ENCODE measurements at places on chromosomes 13 and 19.

DNA sequence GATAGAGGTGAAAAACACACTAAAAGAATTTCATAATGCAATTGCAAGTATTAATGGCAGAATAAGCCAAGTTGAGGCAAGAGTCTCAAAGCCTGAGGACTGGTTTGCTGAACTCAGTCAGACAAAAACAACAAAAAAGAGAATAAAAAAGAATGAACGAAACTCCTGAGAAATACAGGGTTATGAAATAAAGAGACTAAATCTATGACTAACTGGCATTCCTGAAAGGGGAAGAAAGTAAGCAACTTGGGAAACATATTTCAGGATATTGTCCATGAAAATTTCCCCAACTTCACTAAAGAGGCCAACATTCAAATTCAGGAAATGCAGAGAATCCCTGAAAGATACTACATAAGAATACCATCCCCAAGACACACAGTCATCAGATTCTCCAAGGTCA, 47.8 kb downstream of the UBL3 start:
- no peak for DNase-seq
- no peak overlapping the region for H3K27ac ChIP-seq
- H3K4me1 ChIP-seq: peaks cover 6% of the 10 kb centered on the region
- no peaks in the 10 kb centered on the region for H3K36me3 ChIP-seq
- H3K4me3 ChIP-seq: no peak overlapping the region

GRCh38 chr19:4521170-4521887, 3.0 kb upstream of the PLIN4 start:
- H3K4me3 ChIP-seq: no peak overlapping the region
- no peak overlapping the region for H3K27ac ChIP-seq
- H3K36me3 ChIP-seq: no peaks in the 10 kb centered on the region

DNA sequence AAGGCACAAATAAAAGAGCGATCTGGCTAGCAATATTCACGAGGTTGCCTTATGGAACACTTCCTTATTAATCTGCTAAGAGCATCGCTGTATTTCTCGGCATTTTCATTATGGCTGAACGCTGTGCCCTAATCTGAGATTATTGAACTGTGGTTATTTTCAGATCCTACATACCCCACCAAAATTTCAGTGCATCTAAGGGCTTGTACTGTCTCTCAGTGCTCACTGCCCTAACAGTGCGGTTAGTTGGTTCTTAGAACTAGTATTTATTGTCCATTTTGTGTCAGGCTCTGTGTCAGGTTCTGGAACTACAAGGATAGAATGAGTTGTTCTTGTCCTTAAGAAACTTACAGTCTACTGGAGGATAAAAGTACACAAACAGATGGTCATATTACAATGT, 51.6 kb downstream of the FLT3 start:
- H3K27ac ChIP-seq: no peak overlapping the region
- H3K4me3 ChIP-seq: no peak overlapping the region
- no peaks in the 10 kb centered on the region for H3K4me1 ChIP-seq
- H3K36me3 ChIP-seq: no peaks in the 10 kb centered on the region

DNA sequence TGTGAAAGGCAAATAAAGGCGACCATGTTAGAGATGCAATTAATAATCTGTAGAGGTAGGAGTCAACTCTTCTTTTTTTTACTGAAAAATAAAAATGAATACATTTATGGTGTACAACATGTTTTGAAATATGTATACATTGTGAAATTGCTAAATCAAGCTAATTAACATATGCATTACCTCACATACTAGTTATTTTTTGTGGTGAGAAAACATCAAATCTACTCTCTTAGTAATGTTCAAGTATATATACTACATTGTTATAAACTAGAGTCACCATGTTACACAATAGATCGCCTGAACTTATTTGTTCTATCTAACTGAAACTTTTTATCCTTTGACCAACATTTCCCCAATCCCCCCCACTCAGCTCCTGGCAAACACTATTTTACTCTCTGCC, 143.2 kb downstream of the POU4F1 start:
- no peak overlapping the region for H3K27ac ChIP-seq
- H3K4me3 ChIP-seq: no peak overlapping the region
- H3K27me3 ChIP-seq: no peaks in the 10 kb centered on the region

GRCh38 chr13:46676378-46676725, 120.6 kb downstream of the ESD start:
- H3K27ac ChIP-seq: no peak overlapping the region
- H3K4me1 ChIP-seq: peaks cover 2% of the 10 kb centered on the region
- DNase-seq: no peak
- no peaks in the 10 kb centered on the region for H3K27me3 ChIP-seq
- H3K4me3 ChIP-seq: no peak overlapping the region

DNA sequence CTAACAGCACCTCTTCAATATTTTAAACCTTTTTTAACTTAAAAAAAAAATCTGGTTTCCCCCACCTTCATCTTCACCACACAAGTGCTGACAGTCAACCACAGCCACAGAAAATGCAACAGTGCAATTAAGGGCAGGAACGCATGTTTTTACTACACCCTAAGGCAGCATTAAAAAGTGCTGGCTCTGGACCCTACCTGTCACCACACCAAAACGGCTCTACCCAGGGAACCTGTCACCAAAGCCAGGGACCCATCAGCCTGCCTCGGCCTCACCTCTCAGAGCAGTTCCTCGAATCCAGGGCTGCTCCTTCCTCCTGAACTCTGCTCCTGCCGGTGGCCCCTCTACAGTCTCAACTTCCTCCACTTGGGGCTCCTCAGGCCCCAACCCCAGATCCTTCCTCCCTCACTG, 22.5 kb upstream of the SLC35E1 start:
- H3K27me3 ChIP-seq: no peaks in the 10 kb centered on the region
- H3K4me1 ChIP-seq: peaks cover 22% of the 10 kb centered on the region
- peak; percentile 20 for DNase-seq
- peaks cover 2% of the 10 kb centered on the region for H3K36me3 ChIP-seq
